ENCODE measurements at places on chromosomes 4 and X.
A peak's percentile ranks its signal among the peaks of the same experiment; 100 is the strongest.

GRCh38 chr4:1348014-1348513 lies 1.1 kb downstream of the UVSSA start:
- DNase-seq, result no peak

DNA sequence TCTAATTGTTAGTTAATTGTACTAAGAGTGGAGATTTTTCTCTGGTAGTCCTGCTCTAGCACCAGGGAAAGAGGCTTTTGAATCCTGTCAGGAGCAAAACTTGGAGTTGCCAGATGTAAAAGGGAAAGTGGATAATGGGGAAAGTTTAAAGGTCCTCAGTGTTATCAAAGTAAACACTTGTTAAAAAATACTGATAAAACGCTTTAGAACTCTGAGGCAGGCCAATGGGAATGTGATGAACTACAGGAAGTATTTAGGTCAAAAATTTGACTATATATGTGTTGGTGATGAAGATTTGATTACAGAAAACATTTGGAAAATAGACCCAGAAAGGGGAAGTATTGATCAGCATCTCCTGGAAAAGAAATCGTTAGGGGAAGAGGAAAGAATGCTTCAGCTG lies 32.8 kb downstream of the SERPINA7 start:
- no peak for DNase-seq

GRCh38 chrX:44343412-44344141 lies at the start of gene EFHC2:
Gene EFHC2, minus strand, starts transcription at chrX:44343672. Its CDS starts 84 bp downstream, at chrX:44343588.
- peak; percentile 40 for DNase-seq

GRCh38 chrX:57155171-57155570 lies 18.0 kb upstream of the SPIN2A start:
- DNase-seq, result no peak

- peak; percentile 52 for DNase-seq
These were observed at the start of gene MID2 for GRCh38 chrX:107825698-107826237. Gene MID2, plus strand, starts transcription at chrX:107825866. Its CDS starts 561 bp downstream, at chrX:107826427.

DNA sequence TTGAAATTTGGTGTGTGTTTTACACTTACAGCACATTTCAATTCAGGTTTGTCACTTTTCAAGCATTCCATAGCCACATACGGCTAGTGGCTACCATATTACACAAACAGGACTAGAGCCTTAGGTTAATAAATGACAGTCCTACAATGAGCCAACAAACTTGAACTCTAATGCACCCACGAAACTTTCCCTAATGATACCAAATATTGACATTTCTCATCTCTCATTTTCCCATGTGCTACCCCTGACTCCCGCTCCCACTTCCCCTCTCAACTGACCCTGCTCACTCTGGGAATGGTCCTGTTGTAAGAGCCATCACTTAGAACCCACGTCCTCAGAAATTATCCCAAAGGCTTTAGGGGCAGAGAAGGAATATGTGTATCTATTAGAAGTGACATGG lies 4.9 kb upstream of the TLR10 start:
- no peak for DNase-seq

DNA sequence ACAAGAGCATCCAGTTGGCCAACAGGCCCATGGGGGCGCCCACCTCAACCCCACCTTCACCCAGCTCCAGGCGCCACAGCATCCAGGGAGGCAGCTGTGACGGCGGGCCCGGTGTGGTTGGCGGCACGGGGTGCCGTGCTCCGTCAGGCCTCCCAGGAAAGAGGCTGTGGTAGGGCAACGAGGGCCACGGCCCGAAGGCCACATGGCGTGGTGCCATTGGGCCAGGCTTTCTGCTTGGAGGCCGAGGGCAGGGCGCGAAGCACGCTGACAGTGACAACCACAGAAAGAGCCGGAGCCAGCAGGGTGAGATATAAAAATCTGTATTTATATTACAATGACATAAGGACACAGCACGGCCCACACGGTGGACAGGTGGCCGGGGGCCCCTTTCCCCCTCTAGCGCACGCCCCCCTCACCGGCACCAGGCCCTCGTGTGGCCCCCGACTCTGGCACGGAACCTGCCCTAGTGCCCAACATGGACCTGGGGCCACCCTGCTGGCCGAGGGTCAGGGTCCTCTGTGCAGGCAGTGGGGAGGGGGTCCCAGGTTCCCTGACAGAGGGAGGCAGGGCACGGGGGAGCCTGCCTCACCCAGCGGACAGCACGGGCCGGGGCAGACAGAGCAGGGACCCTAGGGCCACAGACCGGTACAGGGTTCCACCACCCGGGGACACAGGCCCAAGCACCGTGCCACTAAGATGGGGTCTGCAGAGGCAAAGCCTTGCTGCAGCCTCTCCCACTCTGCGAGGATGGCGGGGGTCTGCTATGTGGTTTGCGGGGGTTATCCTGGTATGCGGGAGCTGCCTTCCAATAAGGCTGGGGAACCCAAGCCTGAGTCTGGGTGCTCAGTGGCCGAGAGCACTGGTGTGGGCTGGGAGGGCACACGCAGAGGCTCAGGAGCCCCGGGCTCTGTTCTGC lies 5.5 kb upstream of the HAUS3 start:
- DNase-seq, result no peak

- DNase-seq, result no peak
These were observed 17.5 kb upstream of the C4orf36 start for GRCh38 chr4:86909546-86910295.

DNA sequence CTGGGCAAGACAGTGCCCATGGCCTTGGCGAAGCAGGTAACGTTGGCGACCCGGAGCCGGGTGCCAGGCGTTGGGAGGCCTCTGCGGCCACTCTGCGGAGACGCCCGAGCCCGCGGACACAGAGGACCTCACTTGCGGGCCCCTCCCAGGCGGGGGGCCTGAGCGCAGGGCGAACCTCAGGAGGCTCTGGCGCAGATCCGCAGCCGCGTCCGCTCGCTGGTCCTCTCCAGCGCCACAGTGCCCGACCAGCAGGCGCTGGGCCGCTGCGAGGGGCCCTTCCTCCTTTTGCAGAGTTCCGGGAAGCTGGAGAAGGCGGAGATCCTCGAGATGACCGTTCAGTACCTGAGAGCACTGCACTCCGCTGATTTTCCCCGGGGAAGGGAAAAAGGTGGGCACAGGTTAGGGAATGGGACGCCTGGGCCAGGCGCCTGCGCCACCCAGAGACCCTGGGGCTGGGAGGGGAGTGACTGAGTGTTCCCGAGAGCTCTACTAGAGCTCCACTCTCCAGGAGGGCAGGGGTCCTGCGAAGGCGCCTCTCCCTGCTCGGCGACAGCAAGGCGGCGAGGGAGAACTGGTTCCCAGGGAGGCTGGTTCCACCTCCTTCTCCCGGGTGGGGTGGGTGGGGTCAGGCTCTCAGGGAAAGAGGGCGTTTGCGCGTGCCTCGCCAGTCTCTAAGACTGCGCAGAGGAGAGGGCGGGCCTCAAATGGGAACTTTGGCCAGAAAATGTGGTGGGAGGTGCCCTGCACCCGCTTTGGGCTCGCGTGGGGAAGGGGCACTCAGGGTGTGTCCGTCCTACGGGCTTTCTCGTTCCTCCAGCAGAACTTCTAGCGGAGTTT lies 1.4 kb downstream of the HELT start:
- DNase-seq, result no peak

- DNase-seq, result no peak
These were observed 428.9 kb downstream of the EPHA5 start for GRCh38 chr4:65241257-65241997.

- DNase-seq, result no peak
These were observed 54.7 kb downstream of the AMER1 start for GRCh38 chrX:64150775-64151174.
